Activated T-helper 9 cell treated with anti-CD3 and anti-CD28 coated beads, Interleukin-2, amount 50 U/mL, for 16 hours (primary cell): ENCODE measurements at places on chromosomes 12 and 14.

DNA sequence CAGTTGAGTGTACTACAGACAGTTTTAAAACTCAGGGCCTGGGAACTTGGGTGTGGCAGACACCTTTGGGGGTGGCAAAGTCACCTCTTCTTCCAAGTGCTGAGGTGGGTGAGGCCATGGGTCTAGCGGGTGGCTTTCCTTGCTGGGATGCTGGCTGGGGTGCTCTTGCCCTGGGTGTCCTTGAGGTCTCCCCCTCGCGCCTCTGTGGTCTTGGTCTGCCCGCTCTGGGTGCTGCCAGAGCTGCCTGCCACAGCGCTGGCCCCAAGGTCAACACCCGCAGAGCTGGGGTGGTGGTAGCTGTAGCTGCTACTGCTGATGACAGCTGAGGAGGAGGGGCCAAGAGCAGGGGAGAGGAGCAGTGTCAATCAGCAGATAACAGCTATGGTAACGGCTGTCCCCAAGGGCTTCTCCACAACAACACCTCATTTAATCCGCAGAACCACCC lies 6.8 kb downstream of the KRT74 start:
- DNase-seq, result no peak

DNA sequence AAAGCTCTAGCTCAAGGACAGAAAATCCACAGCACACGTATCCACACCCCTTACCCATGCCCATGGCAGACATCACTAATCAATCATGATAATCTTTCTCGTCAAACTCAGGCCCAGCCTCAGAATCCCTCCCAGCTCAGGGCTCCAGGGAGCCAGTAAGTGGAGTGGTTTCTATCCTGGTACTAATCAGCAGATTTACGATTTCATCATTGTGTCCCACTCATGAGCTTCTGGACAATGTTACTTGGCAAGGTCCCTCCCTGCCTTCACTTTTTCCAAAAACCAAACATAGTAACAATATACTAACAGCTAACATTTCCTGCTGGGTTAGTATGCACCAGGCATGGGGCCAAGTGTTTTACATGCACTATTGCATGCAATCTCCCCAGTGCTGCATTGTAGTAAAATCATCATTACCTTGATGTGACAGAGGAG lies 45.8 kb upstream of the NCOR2 start:
- DNase-seq, result no peak

DNA sequence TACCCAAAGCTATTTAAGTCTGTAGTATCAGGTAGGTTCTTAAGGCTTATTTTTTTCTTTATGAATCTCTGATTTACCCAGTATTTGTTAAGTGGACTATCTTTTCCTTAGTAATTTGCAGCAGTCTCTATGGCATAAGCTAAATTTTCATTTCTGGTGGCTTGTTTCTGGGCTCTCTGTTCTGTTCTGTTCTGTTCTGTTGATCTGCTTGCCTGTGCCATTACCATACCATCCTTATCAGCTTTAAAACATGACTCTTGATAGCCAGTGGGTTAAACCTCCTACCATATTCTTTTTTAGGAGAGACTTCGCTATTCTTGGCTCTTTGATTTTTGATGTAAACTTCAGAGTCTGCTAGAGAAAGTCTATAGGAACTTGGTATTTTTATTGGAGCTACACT lies 46.8 kb downstream of the PCNX1 start:
- DNase-seq, result no peak

- peak; percentile 54 for DNase-seq
Observed at GRCh38 chr14:21846227-21846885, 172.7 kb upstream of the OR4E1 start.

GRCh38 chr12:11672256-11673191 lies 23.1 kb downstream of the ETV6 start:
- no peak for DNase-seq

GRCh38 chr12:65495233-65495632 lies 216.8 kb downstream of the MSRB3 start:
- no peak for DNase-seq

DNA sequence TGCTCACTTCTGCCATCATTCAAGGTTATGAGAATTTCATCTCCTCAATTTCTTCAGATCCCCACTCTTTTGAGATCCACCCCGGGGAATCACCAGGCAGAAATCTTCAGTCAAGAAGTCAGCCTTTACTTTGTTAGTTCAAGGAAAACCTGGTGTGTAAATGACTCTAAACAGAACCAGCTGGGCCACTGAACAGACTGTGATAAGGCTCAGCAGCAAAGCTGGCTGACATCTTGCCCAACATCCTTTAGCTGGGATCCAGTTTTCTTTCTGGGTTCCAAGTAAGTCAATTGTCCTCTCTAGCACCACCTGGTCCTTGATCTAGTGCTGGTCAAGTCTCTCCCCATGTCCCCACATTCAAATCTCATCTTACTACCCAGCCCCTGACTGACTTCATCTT lies 11.6 kb downstream of the CLMN start:
- DNase-seq, result no peak

- no peak for DNase-seq
Observed at GRCh38 chr12:58918469-58918844, 1.8 kb downstream of the LRIG3 start.

DNA sequence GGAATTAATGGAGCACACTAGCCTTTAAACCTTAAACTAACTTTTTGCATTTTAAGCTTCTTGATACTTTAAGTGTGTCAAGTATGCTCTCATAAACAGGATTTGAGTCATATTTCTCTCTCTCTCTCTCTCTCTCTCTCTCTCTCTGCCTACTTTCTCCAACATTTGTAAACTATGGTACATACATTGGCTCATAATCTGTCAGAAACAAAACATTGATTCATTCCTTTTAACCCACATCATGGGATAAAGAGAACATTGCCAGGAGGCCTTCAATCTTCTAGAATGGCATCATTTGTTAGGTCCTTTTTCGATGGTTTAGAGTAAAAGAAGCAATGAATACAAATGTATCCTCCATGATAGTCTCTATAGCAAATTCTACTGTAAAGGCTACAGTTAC lies 81.6 kb upstream of the RERGL start:
- DNase-seq, result no peak

DNA sequence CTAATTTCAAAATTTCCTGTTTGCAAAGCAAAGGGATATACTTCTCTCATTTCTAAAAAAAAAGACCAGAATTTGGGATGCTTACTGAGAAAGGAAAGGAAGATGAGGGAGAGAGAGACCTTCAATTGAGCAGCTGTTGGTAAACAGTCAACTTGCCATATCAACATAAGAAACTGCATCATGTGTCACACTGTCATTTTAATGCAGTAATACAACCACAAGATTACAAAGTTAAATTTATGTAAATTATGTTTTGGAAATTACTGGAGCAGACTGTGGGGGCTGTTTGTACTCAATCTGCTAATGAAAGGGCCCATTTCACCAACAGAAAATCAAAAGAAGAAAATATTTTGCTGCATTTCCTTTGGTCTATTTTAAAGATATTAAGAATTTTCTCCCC lies 370.4 kb upstream of the TMPO start:
- DNase-seq, result no peak

DNA sequence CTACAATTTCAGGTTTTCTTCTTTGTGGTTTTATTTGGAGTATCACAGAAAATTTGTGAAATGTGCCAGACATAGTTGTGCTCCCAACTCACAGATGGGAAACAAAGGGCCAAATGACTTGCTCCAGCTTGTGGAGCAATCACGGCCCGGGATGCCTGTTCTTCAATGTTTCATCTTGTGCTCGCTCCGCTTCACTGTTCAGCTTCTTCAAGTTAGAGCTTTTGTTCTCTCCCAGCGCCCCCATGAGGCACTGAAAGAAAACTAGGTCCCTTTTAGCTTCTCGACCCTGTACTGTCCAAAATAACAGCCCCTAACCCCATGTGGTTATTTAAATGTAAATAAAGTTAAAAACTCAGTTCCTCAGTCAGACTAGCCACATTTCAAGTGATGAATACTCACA lies 187.9 kb upstream of the STXBP6 start:
- no peak for DNase-seq

DNA sequence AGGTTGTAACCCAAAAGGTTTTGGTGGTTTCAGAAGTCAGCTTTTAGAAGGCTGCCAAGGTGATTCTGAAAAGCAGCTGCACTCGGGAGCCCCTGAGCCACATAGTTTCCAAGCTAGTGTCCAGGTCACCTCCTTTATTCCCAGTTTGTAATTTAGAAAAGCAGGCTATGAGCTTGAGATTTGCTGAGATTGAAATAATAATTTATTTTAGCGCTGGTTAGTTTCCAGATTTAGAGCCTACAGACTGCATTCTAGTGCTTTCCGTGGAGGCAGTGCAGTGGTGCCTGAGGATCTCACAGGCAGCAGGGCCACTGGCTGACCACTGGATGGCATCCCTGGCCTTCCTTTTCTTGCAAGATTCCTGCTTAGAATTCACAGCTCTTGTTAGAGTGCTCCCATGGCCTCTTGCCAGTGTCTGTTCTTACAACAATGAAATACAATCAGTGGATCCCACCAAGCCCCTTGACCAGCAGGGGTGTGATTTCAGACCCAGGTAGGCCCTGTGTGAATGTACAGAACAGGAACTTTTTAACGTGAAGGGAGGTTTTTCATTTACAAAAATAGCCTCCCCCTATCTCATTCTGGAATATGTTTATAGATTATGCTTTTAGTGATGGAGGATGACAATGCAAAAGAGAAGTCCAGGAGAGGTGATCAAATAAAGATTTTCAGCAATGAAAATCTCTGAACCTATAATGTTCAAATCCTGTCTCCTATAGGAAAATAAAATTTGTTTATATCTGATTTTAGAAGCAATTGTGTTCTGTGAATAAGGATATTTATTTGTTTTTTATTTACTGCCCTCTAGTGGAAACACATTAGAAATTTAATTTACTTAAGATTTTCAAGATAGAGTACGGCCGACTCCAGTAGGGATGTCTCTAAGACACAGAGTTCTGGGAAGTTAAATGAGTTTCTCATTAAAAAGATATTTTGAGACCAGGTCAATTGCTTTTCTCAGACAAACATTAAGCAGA lies 362.1 kb upstream of the STXBP6 start:
- DNase-seq, result no peak

GRCh38 chr14:88380405-88380804 lies 5.1 kb upstream of the SPATA7 start:
- DNase-seq, result no peak

GRCh38 chr12:6177642-6178358 lies 22.4 kb upstream of the CD9 start:
- DNase-seq, result no peak
